Activated CD8-positive, alpha-beta memory T cell treated with anti-CD3 and anti-CD28 coated beads for 1 hour (primary cell): ENCODE measurements at places on chromosomes 3 and 15.

DNA sequence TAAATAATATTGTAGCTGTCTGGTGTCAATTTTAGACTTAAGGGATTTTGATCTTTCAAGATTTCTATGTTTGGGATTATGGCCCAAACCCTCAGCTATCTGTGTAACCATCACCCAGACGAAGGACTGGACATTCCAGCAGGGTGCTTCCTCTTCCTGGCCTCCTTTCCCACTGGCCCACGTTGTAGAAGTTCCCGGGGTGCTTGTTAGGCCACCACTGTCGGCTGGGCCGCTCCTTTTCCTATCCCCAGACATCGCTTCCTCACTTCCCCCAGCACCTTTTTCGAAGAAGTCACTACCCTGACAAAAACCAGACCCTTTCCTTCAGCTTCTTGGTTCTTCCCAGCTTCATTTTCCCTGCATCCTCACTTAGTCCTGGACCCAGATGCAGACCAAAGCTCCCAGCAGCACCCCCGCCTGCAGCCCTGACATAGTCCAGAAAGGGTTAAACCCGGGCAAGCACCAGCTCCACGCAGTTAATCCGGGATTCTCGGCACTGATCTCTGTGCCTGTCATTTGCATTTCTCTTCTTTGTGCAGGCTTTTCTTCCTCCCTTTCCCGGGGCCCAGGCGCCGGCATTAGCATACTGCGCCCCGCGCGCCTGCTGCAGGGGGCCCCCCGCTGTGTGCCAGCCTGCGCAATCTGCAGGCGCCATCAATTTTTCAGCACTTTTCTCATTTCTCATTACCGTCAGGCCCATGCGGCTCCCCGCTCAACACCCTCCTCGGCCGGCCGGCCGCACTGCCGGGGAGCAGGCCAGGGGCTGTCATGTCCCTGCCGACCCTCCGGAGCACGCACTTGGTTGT, 90.6 kb downstream of the ZNF621 start:
- DNase-seq = no peak

DNA sequence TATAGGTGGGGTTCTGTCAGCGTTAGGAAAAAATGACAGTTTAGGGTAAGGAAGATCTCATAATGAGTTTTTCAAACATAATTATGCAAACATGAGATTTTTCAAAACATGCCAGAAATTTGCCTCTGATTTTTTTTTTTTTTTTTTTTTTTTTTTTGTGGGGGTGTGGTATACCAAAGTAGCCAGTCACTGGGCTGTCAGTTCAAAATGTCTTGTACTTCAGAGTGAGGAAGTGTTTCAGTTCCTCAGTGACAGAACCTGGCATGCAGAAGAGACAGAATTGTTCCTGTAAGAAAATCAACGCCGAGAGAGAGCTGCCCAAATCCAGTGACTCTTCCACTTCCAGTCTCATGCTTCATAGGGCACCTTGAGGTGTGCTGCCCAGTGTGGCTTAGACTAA, 9.7 kb downstream of the NCBP2 start:
- DNase-seq = no peak

DNA sequence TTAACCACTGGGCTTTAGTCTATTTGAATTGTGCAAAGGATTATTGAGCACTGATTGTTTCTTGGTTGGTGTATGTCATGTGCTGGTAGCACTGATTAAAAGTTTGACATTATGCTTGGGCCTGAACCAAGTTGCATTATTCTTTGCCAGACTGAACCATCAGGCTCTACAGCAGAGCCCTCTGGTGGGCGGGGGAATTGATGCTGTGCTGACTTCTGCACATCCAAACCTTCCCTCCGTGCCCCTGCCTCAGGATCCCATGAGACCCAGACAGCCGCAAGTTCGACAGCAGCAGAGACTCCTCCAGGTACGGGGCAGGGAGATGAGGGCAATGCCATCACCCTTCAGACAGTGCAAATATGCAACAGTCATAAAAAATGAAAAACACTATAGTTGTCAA, 28.4 kb upstream of the P2RY12 start:
- no peak for DNase-seq

GRCh38 chr3:133491481-133492059, 81.9 kb upstream of the CDV3 start:
- no peak for DNase-seq

- no peak for DNase-seq
Measured at GRCh38 chr15:57320631-57321220, 55.6 kb upstream of the CGNL1 start.

DNA sequence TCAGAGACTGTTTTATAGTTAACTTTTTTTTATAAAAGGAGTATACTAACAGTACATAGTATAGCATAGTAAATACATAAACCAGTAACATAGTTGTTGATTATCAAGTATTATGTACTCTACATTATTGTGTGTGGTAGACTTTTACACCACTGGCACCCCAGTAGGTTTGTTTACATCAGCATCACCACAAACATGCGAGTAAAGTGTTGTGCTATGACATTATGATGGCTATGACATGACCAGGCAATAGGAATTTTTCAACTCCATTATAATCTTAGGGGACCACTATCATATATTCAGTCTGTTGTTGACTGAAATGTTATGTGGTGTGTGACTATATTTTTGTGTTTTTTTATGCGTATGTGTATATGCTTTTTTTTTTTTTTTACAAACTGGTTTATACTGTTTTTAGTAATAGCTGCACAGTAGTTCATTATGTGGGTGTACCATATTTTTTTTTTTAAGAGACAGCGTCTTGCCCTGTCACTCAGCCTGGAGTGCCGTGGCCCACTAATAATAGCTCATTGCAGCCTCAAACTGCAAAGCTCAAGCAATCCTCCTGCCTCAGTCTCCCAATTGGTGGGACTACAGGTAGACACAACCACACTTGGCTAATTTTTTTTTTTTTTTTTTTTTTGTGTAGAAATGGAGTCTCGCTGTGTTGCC, 1.9 kb downstream of the CAPN7 start:
- DNase-seq = no peak

- DNase-seq = no peak
Measured at GRCh38 chr3:193894121-193894863, 241.7 kb upstream of the HES1 start.

GRCh38 chr3:31926543-31926942, 54.5 kb downstream of the OSBPL10 start:
- DNase-seq = no peak

DNA sequence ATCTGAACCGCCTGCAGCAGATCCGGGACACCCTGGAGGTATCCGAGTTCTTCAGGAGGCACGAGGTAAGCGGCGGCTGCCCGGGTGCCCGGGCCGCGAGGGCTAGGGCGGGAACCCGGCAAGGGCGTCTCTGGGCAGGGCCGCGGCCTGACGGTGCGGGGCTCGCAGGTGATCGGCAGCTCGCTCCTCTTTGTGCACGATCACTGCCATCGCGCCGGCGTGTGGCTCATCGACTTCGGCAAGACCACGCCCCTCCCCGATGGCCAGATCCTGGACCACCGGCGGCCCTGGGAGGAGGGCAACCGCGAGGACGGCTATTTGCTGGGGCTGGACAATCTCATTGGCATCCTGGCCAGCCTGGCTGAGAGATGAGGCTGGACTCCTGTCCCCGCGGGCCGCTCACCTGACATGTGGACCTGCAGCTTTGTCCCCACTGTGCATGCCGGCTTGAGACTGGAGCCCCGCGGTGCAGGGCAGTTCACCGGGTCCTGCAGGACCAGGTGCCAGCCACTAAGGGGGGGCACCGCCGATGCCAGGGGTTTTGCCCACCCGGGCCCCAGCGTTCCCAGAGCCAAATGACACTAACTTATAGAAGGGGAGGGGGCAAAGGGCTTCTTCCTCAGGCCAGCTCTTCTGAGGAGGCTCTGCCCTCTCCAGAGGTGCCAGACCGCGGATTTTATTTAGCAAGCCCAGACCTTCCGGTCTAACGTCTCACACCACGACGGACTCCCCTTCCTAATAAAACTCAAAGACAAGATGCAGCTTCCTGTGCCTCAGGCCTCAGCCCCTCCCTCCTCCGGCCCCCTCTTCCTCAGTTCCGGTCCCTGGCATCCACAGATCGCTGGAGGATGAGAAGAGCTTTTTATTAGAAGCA, 9.4 kb downstream of the ITPKA start:
- no peak for DNase-seq

DNA sequence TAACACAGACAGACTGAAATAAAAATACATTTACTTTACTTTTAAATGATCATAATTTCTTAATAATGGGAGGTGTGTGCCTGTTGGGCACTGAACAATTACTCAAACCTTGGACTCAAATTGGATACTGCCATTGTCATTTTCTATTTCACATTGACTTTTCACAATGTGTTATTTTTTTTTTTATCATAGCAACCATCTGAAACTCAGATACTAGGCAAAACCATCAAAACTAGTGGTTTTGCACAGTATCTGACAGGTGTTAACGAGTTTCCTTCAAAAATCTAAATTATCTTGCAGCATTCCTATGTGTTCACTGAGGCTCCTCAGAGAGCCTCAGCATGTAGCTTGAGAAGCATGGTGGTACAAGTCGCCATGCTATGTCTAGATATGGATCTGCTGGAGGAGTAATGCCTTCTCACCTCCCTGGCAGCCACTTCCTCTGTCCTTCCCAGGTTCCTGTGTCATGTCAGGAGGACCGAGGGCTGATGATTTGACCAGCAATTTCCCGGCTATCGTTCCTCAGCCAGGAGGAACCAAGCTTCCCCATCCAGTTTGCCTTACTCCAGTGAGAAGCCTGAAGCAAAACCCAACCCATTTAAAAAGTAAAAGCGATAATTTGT, 29.9 kb upstream of the RFTN1 start:
- no peak for DNase-seq

DNA sequence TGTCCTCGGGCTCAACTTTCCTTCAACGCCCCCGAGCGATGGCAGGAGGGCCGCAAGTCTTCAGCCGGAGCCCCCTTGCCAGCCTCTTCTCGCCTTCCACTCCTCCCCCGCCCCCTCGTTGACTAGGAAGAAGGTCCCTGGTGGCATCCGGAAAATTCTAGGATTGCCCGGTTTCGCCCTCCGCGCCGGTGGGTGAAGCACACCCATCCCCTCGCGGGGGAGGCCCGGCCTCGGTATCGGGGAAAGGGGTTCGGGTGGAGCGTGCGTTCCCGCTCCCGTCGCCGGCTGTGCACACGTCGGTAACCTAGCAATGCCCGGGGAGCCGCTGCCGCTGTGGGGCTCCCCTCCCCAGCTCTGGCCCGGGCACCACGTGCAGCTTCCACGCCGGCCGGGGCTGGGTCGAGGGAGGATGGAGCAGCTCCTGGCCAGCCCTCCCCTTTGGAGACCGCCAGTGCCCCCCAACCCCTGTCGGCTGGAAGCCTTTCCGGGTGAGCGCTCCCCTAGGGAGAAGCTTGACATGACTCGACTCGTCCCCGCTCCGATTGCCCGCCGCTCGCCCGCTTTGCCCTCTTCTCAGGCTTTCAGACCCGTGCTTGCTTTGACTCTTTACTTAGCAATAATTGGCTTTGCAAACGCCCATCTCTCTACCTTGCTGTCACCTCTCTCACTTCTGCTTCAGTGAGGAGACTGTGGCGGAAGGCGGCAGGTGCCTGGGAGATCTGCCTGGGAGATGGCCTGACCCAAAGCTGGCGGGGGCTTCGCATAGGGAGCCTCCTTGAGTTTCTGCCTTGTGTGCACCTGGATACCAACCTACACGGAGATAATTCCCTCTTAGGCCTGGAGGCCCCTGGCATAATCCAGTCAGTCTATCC, 1.3 kb downstream of the CACNA1D start:
- DNase-seq = no peak

- no peak for DNase-seq
Measured at GRCh38 chr15:29968099-29968894, 114.5 kb upstream of the GOLGA8J start.

DNA sequence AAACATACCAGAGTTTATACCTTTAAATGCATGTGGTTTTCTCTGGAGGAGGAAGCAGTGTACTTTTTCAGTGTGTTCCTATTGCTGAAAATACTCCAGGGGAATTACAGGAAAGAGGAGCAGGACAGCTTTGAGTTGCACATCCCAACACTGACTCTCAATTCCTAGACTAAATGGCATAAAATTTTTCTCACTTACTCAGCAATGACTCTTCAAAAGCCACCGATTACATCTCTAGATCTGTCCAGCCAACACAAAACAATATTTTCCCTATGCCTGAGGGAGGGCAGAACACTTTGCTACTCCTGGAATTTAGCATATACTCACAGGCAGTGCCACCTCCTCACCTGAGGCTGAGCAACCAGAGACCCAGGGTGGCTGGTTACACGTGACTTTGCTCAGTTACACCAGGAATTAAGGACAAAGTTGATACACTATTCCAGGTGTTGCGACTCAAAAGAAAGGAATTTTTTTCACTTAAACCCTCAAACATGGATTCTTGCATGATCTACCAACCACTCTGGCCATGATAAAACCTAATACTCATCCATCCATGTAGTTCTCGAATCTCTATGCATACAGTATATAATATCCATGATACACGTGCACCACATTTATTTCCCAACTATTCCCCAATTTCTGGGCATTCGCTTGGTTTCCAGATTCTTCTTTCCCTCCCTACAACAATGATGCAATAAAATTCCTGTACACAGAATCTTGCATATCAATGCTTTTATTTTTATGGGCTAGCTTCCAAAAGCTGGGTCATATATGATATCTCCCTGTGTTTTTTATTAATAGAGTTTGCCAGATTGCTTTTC, 194.6 kb downstream of the THRB start:
- no peak for DNase-seq

DNA sequence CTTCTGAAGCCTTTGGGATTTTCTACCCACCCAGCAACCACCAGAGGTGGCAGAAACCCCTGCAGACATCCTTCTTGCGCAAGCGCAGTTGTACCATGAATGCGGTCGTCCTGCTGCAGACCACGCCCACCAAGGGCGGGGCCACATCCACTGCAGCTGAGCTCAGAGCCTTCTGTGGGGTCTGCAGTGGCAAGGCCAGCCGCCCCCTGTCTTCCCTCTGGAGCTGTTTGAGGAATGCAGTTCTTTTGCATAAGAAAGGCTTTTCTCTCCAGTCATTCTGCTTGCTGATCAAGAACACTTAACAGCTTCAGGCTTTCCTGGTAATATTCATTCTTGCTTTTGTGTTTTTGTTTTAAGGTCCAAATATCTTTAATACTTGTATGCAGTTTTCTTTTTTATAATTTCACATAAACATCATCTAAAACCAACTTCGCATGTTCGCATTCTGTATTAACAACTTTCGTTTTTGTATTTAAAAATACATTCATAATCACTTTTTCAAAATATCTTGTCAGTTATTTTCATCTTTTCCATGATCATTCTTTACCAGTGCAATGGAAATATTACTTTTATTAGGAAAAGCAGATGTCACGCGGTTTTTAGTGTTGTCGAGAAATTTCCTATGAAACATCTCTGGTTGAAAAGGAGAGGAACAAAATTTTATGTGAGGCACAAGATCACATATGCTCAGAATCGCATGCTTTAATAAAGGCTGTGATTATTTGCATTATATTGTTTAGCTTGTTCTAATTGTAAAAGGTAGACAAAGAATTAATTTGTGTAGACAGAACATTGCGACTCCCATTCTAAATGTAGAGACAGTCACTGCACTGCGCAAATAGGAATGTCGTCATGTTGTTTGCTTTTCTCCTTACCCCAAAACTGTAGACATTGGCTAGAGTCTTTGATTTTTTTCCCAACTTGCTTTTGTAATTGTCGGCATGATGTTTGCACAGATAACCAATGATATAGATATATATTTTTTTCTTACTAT, 98.1 kb upstream of the SNRPN start:
- DNase-seq = no peak
